ENCODE measurements at places on chromosomes 6 and 20.

- DNase-seq: no peak
Measured at GRCh38 chr6:165845493-165845892, 182.5 kb upstream of the PDE10A start.

DNA sequence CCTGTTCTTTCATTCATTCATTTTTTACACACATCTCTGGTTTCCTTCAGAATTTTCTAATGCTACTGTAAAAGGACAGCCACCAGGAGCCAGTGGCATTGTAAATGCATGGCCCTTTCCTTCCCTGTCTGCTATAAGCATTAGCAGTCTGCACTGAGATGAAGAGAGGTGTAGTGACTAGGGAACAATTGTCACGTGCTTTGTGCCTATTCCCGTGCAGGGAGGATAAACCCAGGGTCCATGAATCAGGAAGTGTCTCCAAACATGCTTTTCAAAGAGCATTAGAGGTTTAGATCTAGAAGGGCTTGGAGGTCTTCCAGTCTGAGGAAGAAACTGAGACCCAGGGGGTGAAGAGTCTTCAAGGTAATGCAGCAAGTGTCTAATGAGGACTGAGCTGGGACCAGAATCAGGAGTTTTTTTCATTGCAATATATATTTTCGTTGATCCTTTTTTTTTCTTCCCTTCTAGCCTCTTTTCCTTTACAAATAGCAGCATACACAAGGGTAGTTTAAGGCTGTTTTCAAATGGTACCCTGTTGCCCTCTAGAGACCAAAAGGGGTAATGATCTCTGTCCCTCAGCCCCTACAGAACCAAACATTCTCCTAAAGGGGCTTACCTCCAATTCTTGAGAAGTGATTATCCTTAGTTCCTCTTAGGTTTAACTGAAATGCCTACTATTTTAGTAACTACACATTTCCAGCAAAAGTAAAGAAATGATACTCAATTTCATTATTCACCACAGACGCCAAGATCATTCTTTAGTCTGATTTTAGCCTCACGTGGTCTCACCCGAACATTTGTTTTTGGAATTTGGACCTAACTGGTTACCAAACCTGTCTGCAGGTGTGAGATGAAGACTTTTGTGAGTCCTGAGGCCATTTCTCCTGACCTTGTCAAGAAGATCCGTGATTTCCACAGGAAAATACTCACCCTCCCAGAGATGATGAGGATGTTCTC lies 6.6 kb downstream of the TRIM15 start:
- DNase-seq: peak; percentile 8

GRCh38 chr6:121040831-121041230 lies 293.4 kb downstream of the TBC1D32 start:
- no peak for DNase-seq

DNA sequence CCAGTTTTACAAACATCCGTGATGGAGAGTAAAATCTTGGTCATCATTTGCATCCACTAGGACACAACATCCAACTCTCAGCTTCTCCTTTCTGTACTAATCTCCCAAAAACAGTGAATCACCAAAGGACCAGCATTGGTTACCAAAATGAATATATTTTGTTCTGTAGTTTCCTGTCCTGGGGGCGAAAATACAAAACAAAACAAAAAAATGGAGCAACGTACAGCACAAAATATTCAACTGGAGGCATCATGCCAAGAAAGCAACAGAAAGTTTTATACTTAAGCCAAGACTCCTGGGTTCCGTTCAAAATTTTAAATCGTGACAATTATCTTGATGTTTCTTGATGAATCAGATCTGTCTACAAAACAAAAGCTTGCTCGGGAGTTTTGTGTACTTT lies 126.6 kb upstream of the CCDC28A start:
- DNase-seq: no peak

GRCh38 chr20:47043086-47043485 lies 148.4 kb downstream of the EYA2 start:
- no peak for DNase-seq

- no peak for DNase-seq
Measured at GRCh38 chr20:36861875-36862801, 13.8 kb upstream of the TLDC2 start.

DNA sequence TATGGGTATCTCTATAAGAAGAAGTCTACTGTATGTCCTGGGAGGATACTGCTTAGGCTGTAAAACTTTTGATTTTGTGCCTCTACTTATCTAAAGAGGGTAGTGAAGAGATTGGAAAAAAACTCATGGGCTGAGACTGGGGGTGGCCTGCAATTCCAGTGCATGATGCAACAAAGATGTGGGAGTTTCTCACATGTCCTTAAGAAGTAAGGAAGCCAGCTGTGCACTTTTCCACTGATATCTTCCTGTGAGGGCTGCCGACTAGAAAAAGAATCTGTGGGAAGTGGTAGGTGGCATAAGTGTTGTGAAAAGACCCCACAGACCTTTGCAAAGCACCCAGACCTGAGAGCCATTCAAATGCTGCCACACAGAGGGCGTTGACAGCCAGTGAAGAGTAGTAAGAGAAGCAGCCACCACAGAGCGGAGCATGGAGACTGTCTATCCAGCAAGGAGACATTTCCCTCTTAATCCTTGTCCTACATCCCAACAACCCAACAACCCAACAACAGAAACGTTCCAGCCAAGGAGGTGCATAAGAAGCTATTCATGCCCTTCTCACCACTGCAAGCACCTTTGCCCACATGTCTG lies 65.1 kb downstream of the PFDN4 start:
- no peak for DNase-seq

DNA sequence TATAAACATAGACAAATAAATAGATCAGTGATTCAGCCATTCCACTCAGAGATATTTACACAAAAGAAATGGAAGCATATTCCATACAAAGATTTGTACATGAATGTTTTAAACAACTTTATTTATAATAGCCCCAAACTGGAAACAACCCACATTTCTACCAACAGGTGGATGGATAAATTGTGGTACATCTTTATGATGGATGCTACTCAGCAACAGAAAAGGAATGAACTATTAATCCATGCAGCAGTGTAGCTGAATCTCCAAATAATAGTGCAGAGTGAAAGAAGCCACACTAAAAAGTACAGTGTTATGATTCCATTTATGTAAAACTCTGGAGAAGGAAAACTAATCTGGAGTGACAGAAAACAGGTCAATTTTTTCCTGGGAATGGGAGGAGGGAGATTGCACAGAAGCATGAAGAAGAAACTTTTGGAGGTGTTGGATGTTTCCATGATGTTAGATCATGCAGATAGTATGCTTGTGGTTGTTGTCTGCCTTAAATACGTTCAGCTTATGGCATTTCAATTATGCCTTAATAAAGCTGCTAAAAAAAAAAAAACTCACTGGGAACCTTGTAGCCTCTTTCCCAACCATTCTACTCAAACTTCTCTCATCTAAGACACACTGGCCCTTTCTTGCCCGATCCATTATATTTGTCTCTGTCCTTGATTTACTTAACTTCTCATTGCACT lies 100.9 kb downstream of the PPP1R14C start:
- DNase-seq: no peak

DNA sequence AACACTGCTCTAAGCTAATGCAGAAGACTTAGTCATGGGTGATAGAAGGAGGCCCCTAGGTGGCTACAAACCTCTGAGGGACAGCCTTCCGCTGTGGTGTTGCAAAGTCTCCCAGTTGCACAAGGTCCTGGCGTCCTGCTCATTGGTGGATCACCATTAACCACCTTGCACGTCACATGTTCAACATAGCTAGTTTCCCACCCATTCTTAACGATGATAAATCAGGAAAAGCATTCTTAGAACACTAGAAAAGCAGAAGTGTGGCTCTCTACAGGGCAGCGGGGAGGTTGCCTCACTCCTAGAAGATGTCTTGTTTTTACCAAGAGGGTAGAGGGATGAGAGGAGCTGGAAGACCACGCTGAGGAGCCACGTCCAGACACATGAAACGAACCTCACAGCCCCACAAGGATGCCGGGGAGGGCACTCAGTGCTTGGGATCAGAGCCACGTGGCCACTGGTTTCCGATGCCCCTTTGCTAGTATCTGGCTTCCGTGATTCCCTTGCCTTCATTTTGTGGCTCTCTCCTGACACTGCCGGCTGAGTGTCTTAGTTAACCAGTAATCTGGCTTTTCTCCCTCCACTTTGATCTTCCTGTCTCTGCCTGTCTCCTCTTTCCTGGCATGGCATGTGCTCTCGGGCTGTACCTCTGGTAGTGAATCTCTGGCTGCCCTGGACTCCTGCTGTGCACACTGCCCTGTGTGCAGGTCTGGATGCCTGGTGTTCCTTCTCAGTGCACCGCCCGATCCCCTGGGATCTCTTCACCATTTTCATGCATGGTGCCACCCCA lies 91.4 kb upstream of the NEDD9 start:
- no peak for DNase-seq

DNA sequence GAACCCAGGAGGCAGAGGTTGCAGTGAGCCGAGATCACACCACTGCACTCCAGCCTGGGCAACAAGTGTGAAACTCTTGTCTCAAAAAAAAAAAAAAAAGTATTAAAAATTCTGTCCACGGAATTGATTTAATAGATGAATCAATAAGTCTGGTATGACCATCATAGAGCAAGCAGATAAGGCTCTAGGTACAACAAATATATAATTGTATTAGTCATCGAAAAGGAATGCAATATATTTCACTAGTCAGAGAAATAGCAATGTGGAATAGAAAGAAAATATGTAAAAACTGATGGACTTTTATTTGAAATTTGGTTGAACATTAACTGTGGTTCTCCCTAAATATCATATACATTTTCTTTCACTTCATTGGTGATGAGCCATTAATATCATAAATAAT lies 476.8 kb upstream of the AGPAT4 start:
- DNase-seq: no peak

DNA sequence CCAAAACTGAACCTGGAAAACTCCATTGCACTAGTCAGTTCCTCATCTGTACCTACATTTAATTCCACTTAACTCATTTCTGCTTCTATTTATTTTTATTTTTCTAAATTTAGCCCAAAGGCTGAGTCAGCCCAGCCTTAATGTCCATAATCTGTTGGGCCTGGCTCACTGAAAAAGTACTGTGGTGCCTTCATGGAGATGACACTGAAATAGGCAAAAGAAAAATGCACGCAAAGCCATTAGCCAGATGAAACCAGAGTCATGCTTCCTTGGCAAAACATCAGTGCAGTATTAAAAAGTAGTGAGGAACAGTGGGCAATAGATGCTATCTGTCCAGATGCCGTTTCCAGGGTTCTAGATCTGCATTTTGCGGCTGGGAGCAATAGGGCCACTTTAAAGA lies 14.7 kb upstream of the PLCB4 start:
- DNase-seq: no peak

- DNase-seq: no peak
Measured at GRCh38 chr20:58496429-58496769, 18.8 kb downstream of the APCDD1L start.

GRCh38 chr6:135909737-135910387 lies 58.4 kb downstream of the PDE7B start:
- peak; percentile 51 for DNase-seq

DNA sequence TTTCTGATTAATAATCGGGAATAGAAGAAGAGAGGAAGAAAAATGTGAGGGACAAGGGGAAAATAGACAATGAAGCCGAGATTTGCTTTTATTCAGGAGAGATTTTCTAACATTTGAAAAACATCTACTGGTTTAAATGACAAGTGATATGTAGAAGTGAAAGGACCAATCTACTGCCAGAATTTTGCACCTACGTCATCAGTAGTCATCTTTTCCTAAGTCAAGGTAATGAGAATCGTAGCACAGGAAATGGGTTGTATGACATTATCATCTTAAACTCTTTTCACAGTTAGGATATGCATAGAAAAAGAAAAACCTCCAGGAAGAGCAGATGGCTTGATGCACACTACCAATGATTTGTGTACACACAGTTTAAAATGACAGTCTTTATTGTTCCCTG lies 45.3 kb upstream of the RAB32 start:
- DNase-seq: no peak

DNA sequence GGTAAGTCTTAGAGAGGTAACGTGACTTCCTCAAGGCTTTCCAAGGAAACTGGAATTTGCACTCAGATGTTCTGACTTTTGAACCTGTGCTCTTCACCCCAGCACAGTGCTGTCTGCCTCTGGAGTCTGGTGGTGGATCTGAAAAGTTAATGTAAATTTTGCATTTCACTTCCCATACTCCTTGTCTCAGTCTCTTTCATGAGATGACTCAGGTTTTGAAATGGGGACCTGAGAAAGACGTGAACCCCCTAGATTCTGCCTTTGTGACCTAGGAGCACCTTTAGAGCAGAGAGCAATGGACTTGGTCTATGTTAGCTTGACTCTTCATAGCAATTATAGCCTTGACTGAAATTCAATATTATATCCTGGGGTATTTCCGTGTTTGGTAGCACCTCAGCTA lies 223.0 kb downstream of the QKI start:
- DNase-seq: no peak

DNA sequence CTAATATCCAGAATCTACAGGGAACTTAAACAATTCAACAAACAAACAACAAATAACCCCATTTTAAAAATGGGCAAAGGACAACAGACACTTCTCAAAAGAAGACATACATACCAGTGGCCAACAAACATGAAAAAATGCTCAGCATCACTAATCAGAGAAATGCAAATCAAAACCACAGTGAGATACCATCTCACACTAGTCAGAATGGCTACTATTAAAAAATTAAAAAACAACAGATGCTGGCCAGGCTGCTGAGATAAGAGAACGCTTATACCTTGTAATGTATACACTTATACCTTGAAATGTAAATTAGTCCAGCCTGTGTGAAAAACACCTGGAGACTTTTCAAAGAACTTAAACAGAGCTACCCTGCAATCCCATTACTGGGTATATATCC lies 166.8 kb downstream of the IBTK start:
- no peak for DNase-seq

DNA sequence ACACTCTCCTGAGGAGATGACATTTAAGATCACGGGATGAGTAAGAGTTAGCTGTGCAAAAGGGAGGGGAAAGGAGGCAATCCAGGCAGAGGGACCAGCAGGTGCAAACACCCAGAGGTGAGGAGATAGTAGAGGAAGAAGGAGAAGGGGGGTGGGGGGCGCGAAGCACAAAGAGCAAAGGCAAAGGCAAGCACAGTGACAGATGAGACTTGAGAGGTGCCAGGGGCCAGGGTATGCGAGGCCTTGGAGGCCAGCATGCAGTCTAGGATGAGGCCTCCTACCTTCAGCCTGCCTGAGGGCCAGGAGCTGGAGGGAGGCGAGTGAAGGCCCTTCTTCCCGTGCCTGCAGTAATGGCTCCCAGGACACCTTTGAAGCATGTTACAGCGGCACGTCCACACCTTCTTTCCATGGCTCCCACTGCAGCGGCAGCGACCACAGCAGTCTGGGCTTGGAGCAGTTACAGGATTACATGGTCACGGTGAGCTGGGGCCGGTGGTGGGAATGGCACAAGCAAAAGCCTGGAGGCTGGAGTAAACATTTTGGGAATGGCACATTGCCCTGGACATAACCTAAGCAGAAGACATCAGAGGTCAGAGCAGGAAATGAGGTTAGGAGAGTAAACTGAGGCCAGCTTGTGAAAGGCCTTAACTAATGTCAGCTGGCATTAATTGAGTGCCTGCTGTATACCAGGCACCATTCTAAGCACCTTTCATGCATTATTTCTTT lies 18.6 kb downstream of the CCM2L start:
- DNase-seq: no peak

Measured in activated T-helper 2 cell treated with anti-CD3 and anti-CD28 coated beads, Interferon-gamma antibody, Interleukin-2, Interleukin-4, amounts not matched to agents 10 μg/mL and 5 μg/mL and 100 μg/mL, durations not matched to agents 14 hours and 24 hours and 36 hours (primary cell).